ENCODE measurements at places on chromosomes 3 and 15.

DNA sequence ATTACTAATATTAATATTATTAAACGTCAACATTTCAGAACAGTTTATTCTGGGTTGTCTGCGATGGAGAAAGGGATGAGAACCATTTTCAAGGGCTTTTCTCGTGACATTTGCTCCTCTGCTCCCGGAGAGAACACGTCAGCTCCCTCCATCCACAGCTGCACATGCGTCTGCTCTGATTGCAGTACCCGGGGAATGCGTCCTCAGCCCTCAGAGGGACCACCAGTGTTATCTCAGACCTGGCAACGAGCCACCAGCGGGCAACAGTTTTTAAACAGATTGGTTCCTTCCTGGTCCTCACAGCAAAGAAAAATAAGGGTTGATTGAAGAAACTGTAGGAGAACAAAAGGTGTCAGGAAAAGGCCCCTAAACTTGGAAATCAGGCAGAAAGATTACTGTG is 202.2 kb upstream of the ADAMTS9 start:
- no peak for DNase-seq

DNA sequence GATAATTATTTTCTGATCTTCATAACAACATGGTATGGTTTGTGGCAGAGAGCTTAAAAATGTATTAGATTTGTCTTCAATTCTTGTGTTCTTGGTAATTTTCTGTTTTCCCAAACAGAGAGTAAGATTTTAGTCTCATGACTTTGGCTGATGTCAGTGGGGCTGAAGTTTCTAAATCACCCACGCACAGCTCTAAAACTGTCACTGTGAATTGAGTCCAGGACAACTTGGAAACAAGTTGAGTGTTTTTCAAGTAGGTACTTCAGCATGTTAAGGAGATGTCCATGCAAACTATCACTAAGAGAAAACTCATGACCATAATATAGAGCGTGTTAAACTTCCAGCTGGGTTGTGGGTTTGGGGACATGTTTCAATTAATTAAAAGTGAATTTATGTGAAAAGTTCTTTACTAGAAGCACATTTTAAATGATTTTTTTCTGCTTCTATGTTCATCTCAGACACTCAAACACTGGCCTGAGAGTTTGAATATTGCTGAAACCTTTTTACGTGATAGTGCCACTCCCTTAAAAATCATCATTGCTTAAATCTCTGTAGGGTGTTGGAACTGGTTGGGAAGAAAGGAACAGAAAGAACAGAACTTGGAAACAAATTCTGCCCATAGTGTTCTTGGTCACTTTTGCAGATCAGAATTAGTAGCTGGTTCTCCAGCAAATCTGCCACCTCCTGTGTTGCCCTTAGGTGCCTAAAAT is 89.8 kb downstream of the KLHL25 start:
- DNase-seq, result no peak

DNA sequence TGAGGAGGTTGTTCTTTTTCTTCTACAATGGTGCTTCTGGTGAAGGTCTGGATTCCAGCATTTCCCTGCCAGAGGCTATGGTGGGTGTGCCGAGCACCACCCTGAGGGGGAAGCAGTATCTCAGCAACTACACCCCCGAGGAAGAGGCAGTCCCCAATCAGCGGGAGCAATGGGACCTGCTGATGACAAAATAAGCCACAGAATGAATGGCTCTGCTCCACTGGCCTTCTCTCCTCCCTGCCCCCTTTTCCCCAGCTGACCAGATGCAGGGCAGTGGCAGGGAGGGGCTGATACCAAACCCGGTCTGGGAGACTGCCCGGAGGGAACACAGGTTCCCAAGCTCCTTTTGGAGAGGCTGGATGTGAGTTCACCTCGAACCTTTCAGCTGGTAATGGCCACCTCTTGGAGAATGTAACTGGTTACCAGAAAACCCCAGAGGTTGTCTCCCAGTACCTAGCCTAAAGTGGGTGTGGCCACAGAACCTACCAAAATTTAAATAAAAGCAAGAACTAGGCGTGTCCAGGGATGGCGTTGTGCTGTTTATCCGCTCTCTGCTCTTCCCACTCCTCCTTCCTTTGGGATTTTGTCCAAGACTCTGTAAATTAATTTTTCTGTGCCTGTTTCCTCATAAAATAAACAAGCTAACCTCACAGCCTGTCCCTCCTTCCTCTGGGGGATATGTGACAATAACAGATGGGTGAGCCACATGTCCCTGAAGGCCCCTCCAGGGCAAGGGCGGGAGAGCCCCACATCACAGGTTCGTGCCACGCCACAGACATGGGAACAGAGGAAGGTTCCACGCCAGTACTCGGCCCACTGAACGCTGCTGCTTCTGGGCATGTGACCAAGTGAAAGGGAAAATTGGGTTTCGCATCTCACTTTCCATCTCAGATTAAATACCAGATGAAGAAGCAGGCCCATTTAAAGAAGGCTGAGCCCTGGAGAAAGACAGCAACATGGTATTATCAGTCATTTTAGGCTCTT is 35.1 kb upstream of the SPTBN5 start:
- DNase-seq, result no peak

DNA sequence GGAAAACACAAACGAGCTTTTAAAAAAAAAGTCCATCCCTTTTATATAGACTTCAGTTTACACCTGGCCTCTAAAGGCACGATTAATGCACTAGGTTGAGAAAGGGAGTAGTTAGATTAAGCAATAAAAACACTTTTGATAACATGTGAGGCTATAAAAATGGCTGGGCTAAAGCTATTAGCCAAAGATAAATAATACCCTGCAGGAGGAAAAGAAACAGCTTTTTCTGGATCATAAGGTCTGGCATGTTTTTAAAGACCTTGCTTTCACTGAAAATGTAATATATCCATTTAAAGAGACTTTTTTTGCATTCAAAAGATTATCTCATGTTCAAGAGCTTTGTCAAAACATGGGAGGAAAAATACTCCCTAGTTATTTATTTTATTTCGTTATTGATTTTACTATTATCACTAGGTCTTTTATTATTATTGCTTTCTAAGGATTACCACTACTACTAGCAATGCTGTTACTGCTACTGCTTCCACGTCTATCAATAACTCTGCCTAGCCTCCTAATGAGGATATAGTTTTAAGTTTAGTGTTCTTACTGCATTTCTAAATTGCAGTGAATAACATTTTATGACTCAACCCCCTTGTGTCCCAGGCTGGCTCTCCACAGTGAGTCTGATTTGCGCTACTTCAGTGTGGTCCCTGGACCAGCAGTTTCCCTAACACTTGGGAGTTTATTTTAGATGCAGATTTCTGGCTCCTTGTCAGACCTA is 93.4 kb downstream of the THRB start:
- DNase-seq, result no peak

GRCh38 chr3:20539666-20540065 is 353.7 kb upstream of the SGO1 start:
- DNase-seq, result no peak

DNA sequence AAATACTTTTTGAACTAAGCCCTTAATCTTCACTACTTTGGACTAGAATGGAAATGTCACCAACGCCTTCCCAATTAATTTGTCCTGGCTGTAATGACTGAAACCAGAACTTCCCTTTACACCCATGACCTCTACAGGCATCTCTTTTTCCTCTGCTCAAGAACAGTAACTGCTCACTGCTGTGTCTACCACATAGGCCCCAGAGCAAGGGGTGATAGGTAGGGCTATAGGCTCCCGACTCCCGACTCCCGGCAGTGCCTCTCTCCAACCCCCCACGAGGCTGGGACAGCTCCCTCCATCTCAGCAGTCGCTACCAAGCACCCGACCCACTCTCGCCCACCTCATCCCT is 384 bp upstream of the LEKR1 start:
- no peak for DNase-seq

- DNase-seq, result no peak
Measured at GRCh38 chr3:131568460-131568859, 65.7 kb upstream of the MRPL3 start.

DNA sequence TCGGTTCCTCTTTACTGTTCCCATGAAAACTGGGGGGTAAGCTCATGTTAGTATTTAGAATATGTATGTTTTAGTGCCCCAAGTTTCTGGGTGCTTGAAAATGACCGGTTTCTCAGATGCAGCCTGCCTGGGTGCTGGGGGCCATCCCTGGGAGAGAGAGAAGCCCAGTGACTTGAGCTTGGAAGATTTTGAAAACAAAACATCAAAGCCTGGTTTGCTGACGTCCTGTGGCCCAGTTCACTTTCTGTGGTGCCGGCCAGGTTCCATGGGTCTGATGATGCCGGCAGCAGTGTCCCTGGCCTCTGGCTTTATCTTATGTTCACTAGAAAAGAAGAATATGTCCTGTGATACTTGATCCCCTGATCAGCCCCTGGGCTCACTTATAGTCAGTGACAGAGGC is 17.1 kb downstream of the APBA2 start:
- DNase-seq, result no peak

DNA sequence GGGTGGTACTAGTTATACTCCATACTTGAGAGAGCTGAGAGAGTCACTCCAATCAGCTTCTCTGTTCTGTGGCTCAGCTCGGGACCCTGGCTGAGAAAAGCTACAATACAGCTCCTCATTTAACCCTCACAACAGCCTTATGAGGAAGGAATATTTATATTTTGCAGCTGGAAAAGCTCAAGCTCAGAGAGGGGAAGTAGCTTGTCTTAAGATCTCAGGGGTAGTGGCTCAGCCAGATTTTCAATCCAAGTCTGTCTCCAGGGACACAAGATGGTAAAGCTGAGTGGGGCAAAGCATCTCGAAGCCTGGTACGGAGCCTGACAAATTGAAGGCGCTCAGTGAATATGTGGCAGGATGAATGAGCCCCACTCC is 14.8 kb downstream of the SCAMP2 start:
- DNase-seq, result no peak

DNA sequence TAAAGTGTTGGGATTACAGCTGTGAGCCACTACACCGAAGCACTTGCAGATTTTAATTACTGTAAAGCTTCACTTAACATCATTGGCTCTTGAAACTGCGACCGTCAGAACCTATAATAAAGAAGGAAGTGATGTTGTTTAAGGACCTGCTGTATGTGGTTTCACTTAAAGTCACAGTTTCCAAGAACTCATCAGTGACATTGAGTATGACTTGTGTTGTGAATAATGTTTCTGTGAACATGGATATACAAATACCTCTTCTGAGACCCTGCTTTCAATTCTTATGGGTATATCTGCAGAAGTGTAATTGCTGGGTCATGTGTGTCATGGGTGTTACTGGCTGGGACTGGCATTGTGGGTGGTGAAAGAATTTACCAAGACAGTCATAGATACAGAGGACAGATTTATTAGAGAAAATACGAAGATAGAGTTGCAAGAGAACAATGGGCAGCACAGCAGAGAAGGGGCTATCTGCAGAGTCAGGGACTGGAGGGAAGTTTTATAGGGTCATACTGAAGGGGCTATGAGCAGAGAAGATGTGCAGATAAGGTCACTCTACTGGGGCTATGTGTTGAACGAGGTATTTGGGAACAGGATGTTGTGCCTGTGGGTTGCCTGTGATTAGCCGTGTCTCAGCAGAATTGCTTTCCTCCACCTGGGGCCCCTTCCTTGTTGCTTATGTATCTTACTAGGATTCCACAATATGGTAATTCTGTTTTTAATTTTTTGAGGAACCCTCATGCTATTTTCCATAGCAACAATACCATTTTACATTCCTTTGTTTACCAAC is 4.5 kb downstream of the NDUFB5 start:
- DNase-seq, result no peak

GRCh38 chr3:33441225-33441976 is 1.2 kb upstream of the UBP1 start:
- no peak for DNase-seq

GRCh38 chr15:74540161-74540760 is 759 bp upstream of the ARID3B start:
- DNase-seq, result no peak

DNA sequence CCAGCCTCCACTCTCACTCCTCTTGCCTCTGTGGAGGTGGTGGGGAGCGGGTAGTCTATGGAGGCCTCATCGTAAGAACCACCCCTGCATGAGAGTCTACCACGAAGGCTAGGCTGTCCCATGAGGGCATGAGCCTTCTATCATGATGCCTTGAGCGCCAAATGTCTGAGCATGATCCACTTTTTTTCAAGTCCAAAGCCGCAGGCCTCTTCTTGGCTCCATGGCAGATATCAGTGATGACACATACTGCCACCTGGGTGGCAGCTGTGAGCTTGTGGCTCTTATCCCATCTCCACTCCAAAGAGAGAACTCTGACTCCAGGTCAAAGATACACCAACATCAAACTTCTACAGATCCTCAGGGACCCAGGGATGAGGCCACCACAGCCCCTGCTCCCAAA is 13.5 kb downstream of the POC1A start:
- DNase-seq, result no peak

GRCh38 chr15:93210995-93211394 is 122.0 kb upstream of the RGMA start:
- DNase-seq, result no peak

GRCh38 chr3:195595785-195596531 is 12.2 kb upstream of the APOD start:
- DNase-seq, result no peak

GRCh38 chr15:70243686-70244540 is 146.2 kb upstream of the TLE3 start:
- DNase-seq, result no peak

- no peak for DNase-seq
Measured at GRCh38 chr3:3172627-3173026, 6.9 kb downstream of the CRBN start.

DNA sequence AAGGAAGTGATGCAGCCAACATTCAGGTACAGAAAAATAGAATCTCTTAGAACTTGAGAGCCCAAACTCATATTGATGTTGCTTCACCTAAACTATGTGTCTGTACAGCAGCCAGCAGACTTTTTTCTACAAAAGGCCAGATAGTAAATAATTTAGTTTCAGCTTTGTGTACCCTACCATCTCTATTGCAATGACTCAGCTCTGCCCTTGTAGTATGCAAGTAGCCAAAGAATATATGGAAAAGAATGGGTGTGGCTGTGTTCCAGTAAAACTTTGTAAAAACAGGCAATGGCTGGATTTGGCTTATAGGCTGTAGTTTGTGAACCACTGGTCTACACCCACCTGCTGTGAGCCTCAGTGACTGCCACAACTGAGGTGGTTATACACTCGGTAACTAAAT is 392.5 kb upstream of the RARB start:
- DNase-seq, result no peak

GRCh38 chr15:39855400-39855799 is 64.7 kb downstream of the GPR176 start:
- DNase-seq, result no peak

DNA sequence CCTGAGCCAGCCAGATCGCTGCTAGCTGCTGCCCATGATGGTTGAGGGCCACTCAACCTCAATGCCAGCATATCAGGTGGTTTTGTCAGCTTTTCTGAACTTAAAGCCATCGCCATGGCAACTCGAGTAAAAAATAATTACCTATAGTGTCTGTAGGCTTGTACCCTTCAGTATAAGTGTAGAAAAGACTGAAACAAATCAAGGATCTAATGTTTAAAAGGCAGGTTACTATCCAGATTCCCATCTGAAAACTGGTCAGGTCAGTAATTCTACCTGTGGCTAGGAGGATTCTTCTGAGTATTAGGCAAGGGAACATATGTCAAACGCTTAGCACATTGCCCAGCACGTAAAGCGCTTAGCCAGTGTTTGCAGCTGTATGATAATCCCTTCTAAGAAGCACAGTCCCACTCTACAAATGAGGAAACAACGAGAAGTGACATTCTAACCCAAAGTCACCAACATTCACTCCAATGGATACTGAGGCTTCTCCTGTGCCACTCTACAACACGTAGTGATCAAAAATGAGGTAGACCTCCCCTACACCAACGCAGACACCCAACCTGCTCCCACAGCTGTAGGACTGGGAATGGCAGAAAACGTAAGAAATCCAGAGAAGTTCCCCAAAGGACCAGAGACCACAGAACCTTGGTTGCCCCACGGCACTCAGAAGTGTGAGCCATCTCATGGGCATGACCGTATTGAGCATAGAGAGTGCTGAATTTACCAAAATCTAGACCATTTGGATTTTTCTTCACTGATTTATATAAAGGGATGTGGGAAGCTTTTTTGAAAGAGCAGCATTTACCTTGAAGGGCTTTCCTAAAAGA is 55.3 kb downstream of the SLTM start:
- DNase-seq, result no peak

All from cortex of kidney (tissue), 1 donor.